Jurkat, Clone E6-1 (cell line): ENCODE measurements at places on chromosomes 7 and 10.

GRCh38 chr7:108503112-108504026, 22.6 kb downstream of the PNPLA8 start:
- DNase-seq = no peak

DNA sequence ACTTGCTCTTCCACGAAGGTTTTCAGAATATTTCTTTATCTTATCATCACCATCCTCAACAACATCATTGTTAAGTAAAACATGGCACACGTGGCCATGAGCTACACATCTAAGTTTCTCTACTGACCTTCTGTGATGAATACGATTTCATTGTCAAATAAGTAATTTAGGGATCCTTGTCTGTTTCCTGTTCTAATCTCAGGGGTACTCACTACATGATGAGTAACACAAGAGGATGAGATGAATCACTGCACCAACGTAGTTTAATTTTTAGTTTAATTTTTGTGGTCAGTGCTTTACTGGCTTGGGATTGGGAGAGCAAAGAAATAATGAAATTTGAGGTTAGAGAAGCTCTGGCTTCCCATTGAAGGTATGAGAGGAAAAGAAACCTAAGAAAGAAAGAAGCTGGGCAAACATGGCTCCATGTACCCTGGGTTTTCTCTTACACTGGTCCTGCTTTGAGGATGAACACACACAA, 461.9 kb upstream of the KLF6 start:
- DNase-seq = no peak

DNA sequence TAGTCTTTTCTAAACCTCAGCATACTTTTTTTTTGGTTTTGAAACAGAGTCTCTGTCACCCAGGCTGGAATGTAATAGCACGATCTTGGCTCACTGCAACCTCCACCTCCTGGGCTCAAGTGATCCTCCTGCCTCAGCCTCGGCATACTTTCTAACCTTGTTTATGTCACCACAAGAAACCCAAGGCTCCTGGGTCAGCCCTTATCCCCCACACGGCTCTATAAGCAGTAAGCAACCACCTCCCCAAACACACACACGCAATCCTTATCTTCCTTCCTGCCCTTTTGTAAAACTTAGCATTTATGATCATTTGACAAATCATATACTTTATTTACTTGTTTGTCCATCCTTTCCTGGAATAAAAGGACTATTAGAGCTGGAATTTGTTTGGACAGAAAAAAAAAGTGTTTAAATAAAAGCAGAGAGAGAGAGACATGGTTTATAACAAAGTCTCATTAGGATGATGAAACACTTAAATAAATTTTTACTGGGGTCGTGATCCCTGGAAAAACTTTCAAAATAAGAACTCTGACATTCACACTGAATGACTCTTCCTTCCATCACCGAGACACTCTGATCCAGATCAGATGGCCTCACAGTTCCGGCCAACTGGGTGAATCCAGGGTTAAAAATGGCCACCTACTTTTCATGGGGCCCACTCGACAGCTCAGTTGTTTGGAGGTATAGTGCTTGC, 72.7 kb upstream of the PIK3CG start:
- no peak for DNase-seq

DNA sequence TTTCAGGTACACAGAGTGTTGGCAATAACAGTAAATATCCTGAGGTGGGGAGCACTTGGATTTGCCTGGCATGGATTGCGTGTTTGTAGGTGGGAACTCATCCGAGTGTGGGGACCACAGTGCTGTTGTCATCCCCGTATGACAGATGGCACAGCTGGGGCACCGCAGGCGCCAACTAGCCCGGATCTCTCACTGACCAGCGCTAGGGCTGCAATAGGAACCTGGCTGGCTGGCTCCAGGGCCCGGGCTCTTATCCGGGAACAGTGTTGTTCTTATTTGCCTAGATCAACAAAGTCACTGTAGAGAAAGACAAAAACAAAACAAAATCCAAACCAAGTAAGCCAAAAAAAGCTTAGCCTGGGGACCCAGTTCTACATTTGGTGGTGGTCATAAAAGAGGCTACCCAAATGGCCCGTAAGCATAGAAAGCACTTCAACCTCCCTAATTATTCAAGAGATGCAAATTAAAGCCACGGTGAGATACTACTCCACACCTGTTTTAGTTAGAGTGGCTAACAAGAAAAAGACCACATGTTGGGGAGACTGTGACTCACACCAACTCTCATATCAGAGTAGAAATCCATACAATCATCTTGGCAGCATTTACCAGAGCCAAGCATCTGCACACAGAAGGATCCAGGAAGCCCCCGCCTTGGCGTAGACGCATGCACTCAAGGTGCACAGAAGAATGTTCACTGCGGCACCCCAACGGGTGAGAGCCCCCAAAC, 27.2 kb upstream of the PFKFB3 start:
- no peak for DNase-seq

GRCh38 chr10:63919575-63920279, 398.5 kb downstream of the REEP3 start:
- DNase-seq = no peak

DNA sequence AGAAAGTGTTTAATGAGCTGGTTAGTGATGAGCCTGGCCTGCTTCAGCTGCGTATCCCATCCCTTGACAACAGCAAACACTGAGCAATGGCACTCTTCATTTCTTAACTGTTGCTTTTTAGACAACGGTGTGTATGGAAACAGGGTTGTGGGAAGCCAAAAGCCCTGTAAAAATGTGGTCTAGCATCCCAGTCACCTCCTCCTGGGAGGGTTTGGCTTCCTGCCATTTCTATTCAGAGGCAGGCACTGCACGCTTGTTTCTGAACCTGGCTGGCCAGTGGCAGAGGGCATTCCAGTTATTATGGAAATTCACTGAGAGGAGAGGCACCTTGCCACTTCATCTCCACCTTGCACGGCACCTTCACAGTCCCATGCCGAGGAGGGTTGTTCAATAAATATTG, 123.0 kb upstream of the ADARB2 start:
- DNase-seq = no peak

DNA sequence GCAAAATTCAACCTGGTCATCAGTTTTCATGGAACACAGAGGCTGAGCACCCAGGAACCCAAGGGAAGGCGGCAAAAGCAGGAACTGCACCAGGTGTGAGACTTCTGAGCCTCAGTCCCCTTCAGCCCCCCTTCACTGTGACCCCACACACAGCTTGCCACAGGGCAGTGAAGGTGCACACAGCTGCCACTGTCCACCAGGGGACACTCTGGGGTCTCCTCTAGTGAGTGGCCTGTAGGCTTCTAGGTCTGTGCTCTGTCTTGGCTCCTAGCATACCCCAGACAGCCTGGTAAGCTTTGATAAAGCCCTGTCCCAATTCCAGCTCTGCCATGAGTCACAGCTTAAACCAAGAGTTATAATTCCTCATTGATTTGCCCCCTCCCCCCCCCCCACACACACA, 12.1 kb downstream of the KCNH2 start:
- no peak for DNase-seq

- DNase-seq = no peak
Measured at GRCh38 chr7:86958380-86958779, 101.1 kb downstream of the ELAPOR2 start.

GRCh38 chr7:34036051-34036920, 130.9 kb downstream of the BMPER start:
- DNase-seq = peak; percentile 25

GRCh38 chr7:81299711-81300110, 380.9 kb upstream of the SEMA3C start:
- DNase-seq = no peak

DNA sequence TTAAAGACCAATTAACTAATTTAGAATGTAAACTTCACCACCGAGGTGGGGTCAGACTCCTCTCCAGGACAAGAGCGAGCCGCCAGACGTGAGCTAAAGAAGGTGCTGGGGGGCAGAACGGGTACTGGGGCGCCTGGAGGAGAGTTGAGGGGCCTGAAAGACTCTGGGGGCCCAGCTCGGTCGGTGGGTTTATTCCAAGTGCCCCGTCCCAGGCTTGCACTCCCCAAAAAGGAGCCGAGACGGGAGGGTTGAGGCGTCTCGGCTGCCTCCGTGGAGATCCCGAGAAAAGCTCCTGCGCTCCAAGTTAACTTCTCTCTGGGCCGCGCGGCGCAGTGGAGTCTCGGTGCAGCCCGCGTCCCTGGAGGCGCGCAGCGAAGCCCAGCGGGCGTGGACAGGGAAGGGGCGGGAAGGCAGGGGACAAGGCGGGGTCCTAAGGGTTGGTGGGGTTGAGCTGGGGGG, 553.3 kb downstream of the TFEC start:
- DNase-seq = no peak

DNA sequence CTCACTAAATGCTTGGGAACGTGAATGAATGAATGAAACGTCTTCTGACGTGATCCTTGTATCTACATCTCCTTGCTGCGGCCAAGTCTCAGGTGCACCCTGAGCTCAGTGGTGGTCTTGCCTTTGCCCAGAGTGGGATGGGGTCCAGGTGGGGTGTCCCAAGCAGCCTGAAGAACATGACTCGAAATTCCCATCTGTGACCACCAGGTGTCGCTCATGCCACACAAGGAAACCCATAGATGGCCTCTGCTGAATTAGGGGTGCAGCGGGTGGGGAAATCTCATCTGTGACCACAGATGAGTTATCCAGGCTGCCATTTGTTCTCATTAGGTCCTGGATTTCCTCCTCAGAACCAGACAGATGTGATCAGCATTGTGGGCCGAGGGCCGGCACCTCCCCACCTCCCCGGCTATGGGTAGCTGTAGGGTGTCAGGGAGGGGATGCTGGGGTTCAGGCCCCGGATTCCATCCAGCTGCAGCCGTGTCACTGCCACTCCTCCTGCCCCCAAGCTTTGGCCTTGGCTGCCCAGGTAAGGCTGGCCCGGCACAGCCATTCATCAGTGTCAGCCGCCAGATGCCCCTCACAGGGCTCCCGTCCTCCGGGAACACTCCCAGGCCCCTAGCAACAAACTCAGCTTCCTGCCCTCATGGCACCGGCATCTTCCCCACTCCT, 21.0 kb upstream of the GNA12 start:
- DNase-seq = peak; percentile 66
